Kasumi-1 (cell line): ENCODE measurements at places on chromosomes 2 and 18.

- DNase-seq = no peak
Measured at GRCh38 chr2:29847886-29848285, 73.5 kb downstream of the ALK start.

GRCh38 chr2:210662560-210662959, 106.2 kb downstream of the CPS1 start:
- no peak for DNase-seq

- peak; percentile 15 for DNase-seq
Measured at GRCh38 chr18:26215247-26215970, 10.8 kb upstream of the TAF4B start.

- no peak for DNase-seq
Measured at GRCh38 chr2:61362873-61363272, 108.0 kb downstream of the USP34 start.

GRCh38 chr2:74947703-74948102, 10.7 kb upstream of the POLE4 start:
- no peak for DNase-seq

- peak; percentile 77 for DNase-seq
Measured at GRCh38 chr2:173354582-173355131, at the start of gene CDCA7. Gene CDCA7, plus strand, starts transcription at chr2:173354872. Its CDS starts 92 bp downstream, at chr2:173354964.

GRCh38 chr2:152367547-152368390, 32.8 kb downstream of the FMNL2 start:
- no peak for DNase-seq

- DNase-seq = no peak
Measured at GRCh38 chr18:58443671-58444070, 185.2 kb downstream of the ALPK2 start.

- no peak for DNase-seq
Measured at GRCh38 chr2:167057446-167057845, 169.2 kb downstream of the XIRP2 start.

- DNase-seq = no peak
Measured at GRCh38 chr2:38123911-38124310, 48.0 kb upstream of the CYP1B1 start.

DNA sequence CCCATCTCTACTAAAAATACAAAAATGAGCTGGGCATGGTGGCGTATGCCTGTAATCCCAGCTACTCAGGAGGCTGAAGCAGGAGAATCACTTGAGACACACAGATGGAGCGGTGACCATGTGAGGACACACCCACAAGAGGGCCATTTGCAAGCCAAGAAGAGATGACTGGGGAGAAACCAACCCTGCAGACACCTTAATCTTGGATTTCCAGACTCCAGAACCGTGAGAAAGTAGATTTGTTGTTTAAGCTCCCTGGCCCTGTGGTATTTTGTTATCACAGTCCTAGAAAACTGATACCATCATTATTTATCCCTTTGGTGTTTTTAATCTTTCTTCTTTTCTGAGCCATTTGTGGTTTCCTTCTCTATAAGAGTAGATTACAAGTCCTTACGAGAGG, 88.6 kb upstream of the ID2 start:
- DNase-seq = no peak

DNA sequence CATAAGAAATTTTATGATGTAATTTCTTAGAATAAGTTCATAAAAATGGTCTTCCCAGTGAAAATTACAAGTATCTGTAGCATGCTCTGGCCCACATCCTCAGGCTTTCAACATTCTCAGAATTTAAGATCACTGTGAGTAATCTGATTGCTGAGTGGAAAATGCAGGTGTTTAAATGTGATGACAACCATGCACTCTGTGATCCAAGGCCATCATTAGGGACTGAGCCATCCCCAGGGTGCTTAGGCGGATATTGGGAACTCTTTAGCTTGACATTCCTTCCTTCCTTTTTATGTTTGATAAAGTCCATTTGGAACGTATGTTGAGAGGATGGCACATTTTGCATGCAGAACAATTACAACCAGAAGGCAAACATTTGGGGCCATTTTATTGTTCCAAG, 95.5 kb downstream of the ARL4C start:
- no peak for DNase-seq
